ENCODE measurements at places on chromosomes 2 and 18. TPM values are rescaled to one million over a fixed set of nuclear protein-coding genes. Genes with fewer than 3 reads are reported as not detected.
A peak's percentile ranks its signal among the peaks of the same experiment; 100 is the strongest.

GRCh38 chr2:47964722-47965434 lies 58.6 kb upstream of the FBXO11 start:
- no peak for DNase-seq

Gene VRK2
- total RNA-seq = 17.7 TPM

Gene STARD6
- not detected for total RNA-seq

GRCh38 chr18:23453680-23454058 lies 582 bp downstream of the RIOK3 start:
- DNase-seq = no peak

Gene SLC9A4
- total RNA-seq = 3.1 TPM

Gene HOXD12
- not detected for total RNA-seq

GRCh38 chr18:46343931-46344372 lies 239.8 kb downstream of the HAUS1 start:
- no peak for DNase-seq

DNA sequence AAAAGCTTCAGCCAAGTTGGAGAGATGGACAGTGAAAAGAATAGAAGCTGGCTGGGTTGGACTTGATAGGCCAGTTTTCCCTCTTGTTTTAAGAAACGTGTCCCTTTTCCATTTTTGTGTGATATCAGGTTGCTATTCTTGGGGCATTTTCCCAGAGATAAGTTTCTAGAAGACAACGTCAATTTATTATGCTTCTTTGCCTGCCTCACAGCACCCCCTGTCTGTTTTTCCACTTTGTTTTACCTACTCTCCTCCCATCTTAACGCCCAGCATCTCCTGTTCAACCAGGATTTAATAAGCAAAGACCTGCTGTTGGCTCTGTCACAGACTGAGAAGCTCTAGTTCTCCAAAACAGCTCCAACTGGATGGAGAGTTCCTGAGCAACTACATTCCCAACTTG lies 317.8 kb upstream of the ZNF521 start:
- DNase-seq = no peak

Gene ARMC9
- total RNA-seq = 22.0 TPM

- no peak for DNase-seq
Measured at GRCh38 chr18:44569391-44570055, 111.2 kb upstream of the SETBP1 start.

DNA sequence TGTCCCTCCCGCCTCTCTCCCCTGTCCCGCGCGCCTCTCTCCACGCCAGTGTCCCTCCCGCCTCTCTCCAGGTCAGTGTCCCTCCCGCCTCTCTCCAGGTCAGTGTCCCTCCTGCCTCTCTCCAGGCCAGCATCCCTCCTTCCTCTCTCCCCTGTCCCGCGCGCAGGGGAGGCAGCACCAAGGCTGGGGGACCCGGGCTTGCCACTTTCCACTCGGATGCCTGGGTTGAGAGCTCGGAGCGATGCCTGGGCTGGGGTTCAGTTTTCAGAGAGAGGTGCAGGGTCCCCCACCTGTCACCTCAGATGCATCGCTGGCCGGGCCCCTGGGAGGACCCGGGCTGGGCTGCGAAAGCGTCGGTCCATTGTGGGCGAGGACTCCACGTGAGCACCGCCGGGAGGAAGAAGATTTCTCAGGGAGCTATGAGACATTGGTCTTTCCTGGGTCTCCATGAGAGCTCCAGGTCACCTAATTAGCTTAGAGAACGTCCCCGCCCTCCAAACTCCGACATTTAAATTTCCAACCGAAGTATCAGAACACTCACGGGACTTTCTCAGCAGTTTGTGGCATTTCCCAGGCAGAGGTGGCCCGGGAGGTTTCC lies 2.1 kb downstream of the FBLN7 start:
- DNase-seq = no peak

GRCh38 chr18:9856092-9856491 lies 29.7 kb upstream of the TXNDC2 start:
- no peak for DNase-seq

Gene ARHGEF4
- 15.7 TPM for total RNA-seq

- no peak for DNase-seq
Measured at GRCh38 chr2:207073801-207074678, 91.7 kb downstream of the KLF7 start.

DNA sequence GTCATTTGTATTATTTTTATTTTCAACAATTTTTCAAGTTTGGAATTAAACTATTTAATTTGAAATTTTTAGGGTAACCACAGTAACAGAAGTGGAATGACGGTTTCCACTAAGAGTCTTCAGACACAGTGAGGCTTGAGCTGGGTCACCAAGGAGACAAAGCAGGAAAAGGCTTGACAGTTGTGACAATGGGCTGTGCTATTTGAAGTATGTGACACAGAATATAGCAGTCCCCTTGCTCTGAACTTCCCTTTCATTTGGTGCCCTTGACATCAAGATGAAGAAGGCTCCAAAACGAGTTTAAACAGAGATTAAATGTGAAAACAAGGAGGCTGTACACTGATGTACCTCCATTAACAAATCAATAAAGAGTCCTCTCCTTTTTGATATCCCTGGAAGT lies 265.4 kb upstream of the DLGAP1 start:
- no peak for DNase-seq

GRCh38 chr2:149037851-149038250 lies 648 bp upstream of the LYPD6B start:
- DNase-seq = no peak

DNA sequence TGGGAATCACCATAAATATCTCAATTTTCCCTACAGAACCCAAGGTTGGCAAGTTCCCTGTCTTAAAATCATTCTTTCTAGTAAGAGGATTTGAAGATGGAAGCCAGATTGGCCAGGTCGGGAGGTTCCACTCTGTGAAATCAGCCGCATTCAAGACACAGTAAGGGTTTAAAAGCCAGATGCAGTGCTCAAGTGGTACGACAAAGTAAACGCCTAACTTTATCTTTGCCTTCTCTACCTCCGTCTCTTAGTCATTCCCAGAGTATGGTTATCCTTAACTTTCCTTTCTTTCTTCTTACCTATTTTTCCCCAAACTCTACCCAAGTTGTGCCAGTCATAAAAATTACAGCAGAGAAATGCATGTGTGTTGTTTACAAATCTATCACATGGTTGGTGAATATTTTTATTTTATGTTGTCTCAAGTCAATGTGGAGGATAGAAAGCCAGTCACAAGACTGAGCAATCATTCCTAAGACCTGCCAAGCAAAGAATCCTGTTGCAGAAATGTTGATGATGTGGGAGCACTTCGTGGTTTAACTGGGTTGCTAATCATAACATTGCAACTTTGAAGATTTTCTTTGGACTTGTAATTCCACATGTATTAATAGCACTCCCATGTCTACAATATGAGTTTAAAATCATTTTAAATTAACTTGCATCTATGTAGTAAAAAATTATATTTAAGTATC lies 62.6 kb downstream of the SLC40A1 start:
- DNase-seq = no peak

- no peak for DNase-seq
Measured at GRCh38 chr2:111157071-111157661, 36.5 kb downstream of the BCL2L11 start.

Gene CNDP1
- 0.48 TPM for total RNA-seq

DNA sequence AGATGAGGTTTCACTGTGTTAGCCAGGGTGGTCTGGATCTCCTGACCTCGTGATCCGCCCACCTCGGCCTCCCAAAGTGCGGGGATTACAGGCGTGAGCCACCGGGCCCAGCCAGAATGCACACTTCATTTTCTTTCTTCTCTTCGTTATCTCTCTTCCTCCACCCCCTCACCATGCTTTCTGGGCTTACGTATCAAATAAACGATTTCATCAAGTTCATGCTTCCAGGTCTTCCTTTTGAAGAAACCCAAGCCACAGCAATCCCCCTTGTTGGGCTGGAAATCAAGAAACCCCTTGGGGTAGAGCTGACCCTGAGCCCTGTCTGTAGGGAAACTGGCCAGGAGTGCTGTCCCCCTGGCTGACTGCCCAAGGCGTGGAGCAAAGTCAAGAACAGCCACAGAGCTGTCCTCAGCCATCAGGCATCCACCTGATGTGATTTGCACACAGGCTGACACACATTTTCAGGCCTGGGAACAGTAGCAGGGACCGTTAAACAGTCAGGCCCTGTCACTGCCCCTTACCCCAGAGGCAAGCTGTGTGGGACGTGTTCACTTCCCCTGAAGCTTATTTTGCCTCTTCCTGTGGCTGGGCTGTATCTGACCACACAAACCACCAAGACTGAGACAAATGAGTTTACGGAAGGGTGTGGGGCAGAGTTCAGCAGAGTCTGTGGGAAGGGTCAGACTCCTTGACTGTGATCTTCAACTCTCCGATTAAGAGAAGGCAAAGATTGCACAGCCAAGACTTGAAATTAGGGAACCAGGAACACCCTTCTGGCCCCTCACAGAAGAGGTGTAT lies 15.1 kb upstream of the NMUR1 start:
- DNase-seq = no peak

DNA sequence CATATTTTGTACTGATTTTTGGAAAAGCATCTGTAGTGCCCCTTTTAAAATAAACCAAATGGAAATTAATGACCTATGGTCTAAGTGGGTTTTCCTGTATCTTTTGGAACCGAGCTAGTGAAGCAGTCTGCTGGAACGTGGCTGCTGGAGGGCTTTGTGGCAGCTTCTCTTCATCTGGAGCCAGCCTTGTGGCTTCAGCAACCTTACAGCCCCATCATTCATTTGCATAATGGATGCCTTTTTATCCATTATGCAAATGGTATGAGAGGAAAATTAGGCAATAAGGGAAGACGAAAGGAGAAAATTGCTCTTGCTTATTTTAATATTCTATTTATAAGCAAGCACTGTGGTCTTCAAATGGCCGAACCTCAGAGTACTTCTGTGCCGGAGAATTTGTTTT lies 421.0 kb downstream of the PARD3B start:
- DNase-seq = no peak

GRCh38 chr2:143823876-143824275 lies 694.7 kb downstream of the ARHGAP15 start:
- DNase-seq = no peak

DNA sequence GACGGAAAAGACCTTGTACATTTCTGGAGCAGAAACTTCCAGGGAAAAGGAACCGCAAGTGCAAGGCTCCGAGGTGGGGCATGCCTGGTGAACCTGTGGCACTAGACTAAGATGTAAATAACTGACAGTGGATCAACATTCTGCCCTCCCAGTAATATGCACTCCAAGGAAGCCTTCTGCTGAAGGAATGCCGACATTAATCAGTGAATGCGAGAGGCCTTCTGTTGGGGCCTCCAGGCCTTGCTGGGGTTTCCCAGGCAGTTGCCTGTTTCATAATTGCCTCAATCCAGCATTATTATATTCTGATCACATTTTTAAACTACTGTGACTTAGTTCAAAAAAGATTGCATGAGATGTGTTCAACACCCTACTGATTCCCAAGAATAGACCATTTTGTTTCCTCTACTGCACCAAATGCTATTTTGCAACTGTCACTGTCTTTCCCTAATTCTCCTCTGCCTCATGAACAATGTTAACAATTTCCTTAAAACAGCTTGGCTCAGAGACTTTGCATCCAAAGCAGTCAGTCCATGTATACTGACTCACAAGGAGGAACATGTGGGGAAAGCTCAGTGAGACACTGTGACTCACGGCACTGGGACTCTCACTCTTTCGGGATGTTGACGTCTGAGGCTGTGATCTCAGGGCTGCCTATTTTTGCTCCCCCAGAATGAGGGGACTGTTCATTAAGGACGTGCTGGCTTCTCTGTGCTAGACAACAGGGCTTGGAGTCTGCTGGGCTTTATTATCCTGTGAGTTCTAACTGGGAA lies 10.5 kb upstream of the DSG2 start:
- no peak for DNase-seq

Gene TMEM198
- 7.8 TPM for total RNA-seq

- no peak for DNase-seq
Measured at GRCh38 chr2:209431701-209432100, 7.9 kb downstream of the MAP2 start.

GRCh38 chr2:16138811-16139662 lies 198.7 kb downstream of the MYCN start:
- DNase-seq = peak; percentile 16

DNA sequence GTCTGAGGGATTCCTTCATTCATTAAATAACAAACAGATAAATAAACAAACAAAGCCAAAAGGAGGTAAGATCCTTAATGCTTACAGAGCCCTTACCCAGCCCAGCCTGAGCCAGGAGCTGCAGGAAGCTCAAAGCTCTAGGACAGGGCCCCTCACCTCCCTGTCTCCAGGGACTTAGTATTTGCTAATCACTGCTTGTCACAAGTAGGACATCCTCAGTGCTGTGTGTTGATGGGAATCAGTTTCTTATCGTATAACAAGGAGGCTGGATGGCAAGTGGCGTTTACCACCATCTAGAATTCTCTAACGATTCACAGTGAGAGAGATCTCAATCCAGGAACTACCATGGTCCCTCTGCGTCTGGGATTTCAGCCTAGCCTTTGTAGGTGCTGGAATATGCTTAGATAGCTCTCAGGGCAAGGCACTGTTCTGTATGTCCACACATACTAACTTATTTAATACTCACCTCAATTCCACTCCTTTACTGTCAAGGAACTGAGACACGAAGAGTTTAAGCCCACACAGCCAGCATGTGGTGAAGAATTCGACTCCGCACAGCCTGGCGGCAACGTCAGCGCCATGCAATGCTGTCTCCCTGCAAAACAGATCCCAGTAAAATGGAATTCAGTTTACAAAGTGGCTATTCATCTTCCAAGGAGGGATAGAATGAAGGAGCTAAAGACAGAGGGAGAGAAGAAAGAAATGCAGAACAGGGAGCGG lies 164.8 kb downstream of the MYCN start:
- DNase-seq = no peak

GRCh38 chr2:8133363-8133762 lies 548.5 kb upstream of the ID2 start:
- DNase-seq = no peak

Gene EVA1A
- 10.8 TPM for total RNA-seq

DNA sequence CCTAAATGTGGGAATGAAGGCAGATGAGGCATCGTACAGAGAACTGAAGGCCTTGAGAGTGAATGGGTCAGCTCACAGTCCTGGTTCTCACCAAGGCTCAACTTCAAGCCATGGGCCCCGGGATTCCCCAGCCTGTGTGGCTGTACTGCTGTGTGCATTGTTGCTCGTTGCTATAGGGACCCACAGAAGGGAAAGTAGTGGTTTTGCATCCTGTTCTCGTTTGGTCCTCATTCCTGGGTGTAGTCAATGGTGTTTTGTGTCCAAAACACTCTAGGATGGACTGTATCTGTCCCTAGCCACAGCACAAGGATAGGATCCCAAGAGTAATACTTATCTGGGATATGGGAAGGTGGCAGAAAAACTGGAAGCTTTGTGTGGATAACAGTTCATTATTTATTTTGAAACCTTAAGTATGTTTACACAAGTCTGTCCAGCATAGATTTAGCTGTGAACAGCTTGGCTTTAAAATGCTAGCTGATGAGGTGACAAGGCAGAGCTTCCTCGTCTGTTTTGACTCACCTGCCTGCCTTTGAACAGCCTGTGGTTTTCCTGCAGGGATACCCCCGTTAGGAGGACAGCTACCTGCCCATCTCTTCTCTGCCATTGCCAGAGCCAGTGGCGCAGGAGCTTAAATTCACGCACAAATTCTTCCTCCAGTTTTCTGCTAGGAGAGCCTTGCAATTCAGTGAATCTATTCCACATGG lies 85.0 kb downstream of the WDSUB1 start:
- no peak for DNase-seq
